NCI-H510A treated with DMSO at 0.1 percent for 48 hours (cell line): ENCODE measurements at places on chromosomes 7 and 10.
A peak's percentile ranks its signal among the peaks of the same experiment; 100 is the strongest.

- no peak for DNase-seq
Observed at GRCh38 chr10:117175215-117175900, 21.9 kb upstream of the KCNK18 start.

- no peak for DNase-seq
Observed at GRCh38 chr10:75367021-75367487, 34.5 kb downstream of the ZNF503 start.

GRCh38 chr10:23067939-23068775 is 27.2 kb upstream of the MSRB2 start:
- peak; percentile 22 for DNase-seq

DNA sequence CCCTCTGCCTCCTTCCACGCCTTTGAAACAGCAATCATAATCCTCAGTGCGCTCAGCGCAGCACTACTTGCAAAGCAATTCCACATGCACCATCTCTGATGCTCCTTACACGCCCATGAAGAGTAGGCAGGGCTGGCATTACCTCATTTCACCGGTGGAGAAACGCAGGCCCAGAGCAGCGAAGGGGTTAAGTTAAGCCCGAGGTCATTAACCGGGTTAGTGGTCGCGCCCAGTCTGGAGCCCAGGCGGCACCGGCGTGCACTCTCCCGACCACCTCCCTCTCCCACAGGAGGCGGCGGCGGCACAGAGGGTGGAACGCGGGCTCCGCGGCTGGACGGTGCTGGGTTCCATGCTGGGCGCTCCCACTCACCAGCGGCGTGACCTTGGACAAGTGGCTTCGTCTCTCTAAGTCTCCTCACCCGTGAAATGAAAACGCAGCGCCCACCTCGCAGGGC is 515 bp downstream of the FASTK start:
- no peak for DNase-seq

DNA sequence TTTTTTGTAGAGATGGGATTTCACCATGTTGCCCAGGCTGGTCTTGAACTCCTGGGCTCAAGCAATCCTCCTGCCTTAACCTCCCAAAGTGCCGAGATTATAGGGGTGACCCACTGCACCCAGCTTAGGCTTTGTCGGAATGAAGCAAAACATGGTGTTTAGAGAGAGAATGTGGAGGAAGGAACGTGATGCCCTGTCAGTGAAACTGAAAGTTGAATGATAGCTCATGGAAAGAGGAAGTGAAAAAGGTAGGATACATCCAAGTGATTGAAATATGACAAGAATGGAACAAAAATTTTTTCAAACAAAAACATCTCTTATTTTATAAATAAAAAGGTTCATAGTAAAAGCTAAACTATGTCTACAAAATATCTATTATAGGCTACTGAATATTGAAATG is 5.9 kb downstream of the AKAP9 start:
- DNase-seq = no peak

- no peak for DNase-seq
Observed at GRCh38 chr7:112383671-112384417, 66.4 kb upstream of the IFRD1 start.

GRCh38 chr10:132848951-132849545 is 63.1 kb upstream of the NKX6-2 start:
- no peak for DNase-seq
